ENCODE measurements at places on chromosomes 5 and 9.

GRCh38 chr9:110864011-110864410, 174.3 kb downstream of the LPAR1 start:
- no peak for DNase-seq

GRCh38 chr5:131394128-131394527, 130.3 kb downstream of the CDC42SE2 start:
- no peak for DNase-seq

DNA sequence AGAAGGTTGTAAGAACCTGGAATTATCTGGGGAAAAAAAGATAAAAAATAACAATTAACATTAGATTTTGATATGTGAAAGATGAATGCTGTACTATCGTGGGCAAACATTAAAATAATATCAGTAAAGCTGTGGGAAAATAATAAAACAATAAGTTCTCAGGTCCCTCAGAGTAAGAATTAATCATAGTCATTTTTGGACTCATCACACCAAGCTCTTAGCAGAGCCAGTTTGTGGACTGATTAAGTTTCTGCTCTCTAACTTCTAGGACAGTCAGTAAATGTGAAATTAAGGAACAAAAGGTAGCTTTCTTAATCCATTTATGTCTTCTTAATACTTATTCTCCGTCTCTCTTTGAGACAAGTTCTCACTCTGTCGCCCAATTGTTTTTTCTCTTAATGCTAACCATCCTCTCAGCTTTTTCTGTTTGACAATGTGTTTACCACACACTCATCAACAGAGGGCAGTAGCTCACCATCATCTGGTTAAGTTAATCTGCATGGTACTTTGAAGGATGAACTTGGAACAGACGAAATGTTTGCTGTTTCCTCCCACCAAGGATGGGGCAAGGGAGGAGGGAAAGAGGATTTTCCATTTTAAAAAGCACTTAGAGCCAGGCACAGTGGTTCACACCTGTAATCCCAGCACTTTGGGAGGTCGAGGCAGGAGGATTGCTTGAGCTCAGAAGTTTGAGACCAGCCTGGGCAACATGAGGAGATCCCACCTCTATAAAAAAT, 5.3 kb upstream of the ACO1 start:
- peak; percentile 36 for DNase-seq

- no peak for DNase-seq
Measured at GRCh38 chr5:86011937-86012336, 605.8 kb upstream of the COX7C start.

DNA sequence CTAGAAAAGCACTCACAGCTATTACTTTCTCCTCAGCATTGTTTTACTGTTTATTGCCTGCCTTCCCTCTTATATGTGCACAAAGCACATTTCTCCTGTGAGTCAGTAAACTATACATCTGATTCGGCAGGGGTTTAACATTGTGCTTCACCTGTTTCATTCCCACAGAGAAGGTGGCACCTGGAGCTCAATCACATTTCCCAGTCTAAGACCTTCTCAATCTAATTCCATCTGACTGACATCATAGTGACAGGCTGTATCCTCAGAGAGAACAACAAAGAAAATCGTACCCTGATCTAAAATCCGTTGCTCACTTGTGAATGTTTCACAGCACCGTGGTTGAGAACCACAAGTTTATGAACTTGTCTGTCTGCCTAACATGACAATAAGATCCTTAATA, 92.4 kb upstream of the CAST start:
- DNase-seq: no peak

DNA sequence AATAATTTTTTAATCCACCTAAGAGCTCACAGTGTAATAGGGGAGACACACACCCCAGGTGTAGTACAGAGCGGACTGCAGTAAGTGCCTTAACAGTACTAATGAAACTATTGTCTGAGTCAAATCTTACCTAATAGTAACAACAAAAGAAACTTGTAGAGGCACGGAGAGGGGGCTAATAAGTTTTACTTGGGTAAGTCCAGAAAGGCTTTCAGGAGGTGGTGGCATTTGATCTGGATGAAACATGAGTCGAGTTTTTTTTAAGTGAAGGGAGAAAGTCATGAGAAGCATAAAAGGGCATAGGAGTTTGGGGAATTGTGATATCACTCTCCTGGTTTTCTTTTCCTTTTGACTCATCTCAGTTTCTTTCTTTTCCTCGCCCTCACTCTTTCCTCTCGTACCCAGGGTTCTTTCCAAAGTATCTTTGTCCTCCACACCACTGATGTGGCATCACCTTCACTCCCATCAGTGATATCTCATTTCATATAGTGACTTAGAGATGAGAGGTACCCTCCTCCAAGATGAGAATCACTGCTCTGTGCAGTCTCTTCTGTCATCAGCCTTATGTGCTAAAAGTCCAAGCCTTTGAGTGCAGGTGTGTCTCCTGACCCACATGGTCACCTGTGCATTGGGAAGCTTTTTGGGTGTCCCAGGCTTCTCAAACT, 2.0 kb downstream of the CTNNA1 start:
- no peak for DNase-seq

DNA sequence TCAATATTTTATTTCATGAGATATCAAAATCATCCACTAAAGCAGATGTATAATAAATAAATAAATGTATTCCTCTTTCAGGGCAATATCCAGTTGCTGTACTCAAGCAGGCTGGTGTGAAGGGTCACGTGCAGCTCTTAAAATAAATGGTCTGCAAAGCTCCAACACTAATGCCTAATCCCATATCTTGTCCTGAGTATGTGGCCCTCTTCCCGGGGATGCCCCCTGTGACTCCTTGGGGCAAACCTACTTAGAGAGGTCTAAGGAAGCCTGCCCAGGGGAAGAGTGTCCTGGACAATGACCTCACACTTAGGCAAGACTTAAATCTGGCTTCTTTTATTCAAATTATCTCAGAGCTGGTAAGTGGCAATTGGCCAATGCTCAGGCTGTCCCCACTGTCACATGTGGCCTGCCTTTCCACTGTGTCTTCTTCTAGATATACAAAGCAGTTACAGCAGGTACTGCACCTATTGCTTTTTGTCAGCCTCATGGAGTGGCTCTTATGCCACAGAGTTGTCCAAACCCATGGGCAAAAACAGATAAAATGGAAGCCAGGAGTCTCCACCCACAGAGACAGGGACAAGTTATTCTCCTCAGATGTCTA, 55.3 kb downstream of the SEMA5A start:
- DNase-seq: no peak

GRCh38 chr5:143206196-143207053, 197.1 kb downstream of the NR3C1 start:
- no peak for DNase-seq

DNA sequence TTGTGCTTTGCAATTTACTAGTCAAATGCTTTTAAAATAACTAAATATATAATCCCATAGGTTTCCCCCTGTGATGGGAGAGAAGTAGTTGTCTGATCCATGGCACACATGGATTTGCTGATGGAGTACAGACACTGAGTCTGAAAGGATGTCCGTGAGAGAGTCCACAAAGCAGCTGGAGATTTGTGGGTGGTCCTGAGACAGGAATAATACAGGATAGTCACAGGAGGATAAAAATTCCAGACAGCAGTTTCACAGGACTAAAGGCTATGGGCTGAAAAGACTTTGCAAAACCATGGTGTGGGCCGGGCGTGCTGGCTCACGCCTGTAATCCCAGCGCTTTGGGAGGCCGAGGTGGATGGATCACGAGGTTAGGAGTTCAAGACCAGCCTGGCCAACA, 58.7 kb upstream of the ZFR start:
- DNase-seq: peak; percentile 49

GRCh38 chr9:38286766-38287165, 105.7 kb upstream of the ALDH1B1 start:
- DNase-seq: no peak

Data from skeletal muscle cell (primary cell).